ENCODE measurements at places on chromosomes 3 and 15.
A peak's percentile ranks its signal among the peaks of the same experiment; 100 is the strongest.

DNA sequence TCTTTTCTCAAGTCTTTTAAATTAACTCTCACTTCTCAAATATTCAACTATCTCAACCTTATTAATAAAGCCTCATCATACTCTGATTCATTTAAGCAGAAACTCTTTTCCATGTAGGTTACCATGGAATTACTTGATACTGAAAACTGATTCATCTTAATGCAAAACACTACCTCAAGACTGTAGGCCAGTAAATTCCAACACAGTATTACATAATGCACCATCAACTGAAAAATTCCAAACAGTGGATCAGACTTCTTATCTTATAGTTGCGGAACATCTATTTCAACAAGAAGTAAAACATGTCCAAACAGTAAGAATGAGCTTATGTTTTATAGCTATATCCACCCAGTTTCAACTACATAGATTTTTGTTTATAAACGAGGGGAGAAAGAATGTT, 124.5 kb downstream of the PEAK1 start:
- no peak for DNase-seq

DNA sequence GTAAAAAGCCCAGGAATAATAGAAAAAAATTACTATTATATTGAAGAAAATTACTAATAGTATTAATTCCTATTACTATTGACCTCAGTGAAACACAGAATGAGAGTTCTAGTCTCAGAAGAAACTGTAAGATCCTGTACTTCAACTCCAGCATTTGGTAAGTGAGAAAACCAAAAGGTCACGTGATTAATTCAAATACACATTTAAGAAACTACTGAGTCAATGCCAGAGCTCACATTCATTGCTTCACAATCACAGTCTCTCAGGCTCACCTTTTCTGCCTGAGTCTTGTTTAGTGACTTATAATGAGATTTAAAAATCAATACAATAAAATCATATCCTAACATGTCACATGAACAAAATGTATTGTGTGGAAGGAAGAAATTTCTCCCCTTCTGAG, 556.1 kb downstream of the FGF12 start:
- DNase-seq: no peak

- DNase-seq: no peak
Measured at GRCh38 chr3:129820587-129820986, 72.9 kb downstream of the TMCC1 start.

GRCh38 chr3:124351430-124352148, 359.7 kb upstream of the ROPN1 start:
- DNase-seq: peak; percentile 50

DNA sequence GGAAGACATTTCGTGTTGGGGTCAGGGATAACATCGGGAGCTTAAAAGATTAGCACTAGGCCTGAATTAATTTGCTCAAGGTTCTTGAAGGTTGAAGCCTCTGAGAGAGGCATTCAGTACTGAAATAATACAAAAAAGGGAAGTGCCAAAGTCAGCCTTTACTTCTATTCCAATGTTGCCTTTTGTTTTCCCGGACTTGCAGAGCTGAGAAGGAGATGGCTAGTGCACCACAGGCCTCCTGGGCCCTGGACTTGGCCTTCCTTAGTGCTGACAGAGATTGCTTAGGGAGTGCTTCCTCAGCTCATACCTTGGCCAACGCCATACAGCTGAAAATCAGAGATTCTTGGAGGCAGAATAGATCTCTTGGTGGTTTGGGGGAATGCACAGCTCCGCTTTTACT, 333.6 kb upstream of the TBL1XR1 start:
- no peak for DNase-seq

- no peak for DNase-seq
Measured at GRCh38 chr15:60574801-60575631, 96.1 kb upstream of the ICE2 start.

GRCh38 chr3:187648177-187648576, 22.0 kb downstream of the SST start:
- no peak for DNase-seq

GRCh38 chr15:41879321-41879845, 14.5 kb downstream of the SPTBN5 start:
- no peak for DNase-seq

DNA sequence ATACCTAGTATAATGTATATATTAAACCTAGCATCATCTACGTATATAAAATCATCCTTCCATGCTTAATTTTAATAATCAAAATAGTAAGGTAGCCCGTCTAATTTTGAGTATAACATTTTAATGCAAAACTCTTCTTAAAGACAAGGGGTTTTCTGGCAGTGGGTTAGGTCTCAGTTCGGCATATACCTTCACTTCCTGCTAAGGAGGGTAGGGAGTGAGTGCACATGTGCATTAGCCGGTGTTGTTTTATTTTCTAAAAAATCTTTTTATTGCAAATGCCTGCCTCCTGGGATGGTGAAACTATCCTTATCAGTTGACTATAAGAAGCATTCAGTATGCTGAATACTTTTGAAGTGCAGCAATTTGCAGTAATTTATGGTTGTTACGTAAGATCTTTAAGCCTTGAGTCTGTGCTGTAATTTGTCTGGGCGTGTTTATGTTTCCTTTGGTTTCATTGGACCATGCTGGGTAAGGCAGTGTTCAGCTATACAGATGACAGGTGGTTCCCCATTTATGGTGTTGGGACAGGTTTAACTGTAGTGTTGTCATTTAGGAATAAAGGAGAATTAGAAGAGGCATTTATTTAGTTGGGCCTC, 11.7 kb downstream of the ARHGEF26 start:
- DNase-seq: no peak

GRCh38 chr15:35487417-35487816, 58.5 kb downstream of the DPH6 start:
- DNase-seq: no peak

- DNase-seq: no peak
Measured at GRCh38 chr15:43509660-43510199, 7.7 kb upstream of the MAP1A start.

- no peak for DNase-seq
Measured at GRCh38 chr3:150079029-150079739, 108.5 kb upstream of the PFN2 start.

DNA sequence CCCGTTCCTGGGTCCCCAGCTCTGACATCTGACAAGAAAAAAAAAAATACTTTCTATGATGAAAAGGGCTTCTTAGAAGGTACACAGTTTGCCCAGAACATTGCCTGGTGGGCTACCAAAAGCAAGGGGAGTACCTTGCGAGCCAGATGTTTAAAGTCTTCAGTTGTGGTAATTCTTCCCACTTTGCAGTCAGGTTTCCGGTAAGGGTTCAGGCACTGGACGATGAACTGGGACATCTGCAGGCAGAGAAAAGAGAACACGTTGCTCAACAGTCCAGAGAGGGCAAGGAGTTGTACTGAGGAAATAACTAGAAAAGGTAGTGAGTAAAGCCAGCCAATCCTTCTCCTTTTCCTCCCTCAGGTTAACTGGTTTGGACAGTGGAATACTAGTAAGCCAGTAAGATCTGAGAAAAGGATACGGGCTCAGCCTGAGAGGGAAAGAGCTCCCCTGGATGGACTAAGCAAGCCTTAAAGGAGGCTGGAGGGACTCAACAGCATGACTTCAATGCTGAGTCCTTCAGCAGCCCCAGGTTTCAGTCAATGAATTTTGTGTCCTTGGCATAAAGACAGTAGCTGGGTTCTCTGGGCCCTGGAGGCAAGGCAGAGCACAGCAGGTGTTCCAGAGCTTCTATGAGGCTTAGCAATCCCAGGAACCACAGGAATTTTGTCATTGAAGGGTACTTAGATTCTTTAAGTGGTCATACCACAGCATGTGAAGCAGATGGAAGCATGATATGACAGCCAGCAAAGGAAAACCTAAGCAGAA, 38.2 kb downstream of the NBEAL2 start:
- DNase-seq: no peak

DNA sequence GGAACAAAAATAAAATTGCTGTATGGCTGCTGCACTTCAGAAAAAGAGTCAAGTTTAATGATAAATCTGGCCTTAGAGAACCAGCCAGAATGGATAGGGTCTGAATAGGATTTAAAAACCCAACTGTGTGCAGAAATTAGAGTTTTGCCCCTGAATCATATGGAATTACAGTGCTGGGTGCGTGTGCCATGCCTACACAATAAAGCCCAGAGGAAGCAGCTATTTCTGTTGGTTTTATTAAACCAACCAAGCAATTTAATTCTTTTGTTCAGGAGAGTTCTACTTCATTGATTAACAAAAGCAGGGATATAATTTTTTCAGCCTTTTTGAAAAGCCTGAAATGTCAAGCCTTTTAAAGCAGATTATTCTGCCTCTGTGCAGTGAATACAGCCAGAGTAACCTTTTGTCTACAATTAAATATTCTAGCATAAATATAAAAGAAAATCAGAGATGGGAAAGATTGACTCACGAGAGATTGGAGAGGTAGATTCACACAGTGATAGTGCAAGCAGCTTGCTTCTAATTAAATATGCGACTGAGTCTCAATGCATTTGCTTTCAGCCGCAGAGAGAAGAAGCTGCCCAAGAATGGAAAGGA, 66.7 kb upstream of the DNAJC19 start:
- no peak for DNase-seq

- no peak for DNase-seq
Measured at GRCh38 chr3:34015204-34016142, 217.0 kb downstream of the PDCD6IP start.

GRCh38 chr3:96483781-96484180, 330.6 kb upstream of the EPHA6 start:
- DNase-seq: no peak

GRCh38 chr3:99534951-99535704, 103.3 kb upstream of the COL8A1 start:
- no peak for DNase-seq

GRCh38 chr3:36895496-36896409, 49.1 kb downstream of the TRANK1 start:
- DNase-seq: no peak

DNA sequence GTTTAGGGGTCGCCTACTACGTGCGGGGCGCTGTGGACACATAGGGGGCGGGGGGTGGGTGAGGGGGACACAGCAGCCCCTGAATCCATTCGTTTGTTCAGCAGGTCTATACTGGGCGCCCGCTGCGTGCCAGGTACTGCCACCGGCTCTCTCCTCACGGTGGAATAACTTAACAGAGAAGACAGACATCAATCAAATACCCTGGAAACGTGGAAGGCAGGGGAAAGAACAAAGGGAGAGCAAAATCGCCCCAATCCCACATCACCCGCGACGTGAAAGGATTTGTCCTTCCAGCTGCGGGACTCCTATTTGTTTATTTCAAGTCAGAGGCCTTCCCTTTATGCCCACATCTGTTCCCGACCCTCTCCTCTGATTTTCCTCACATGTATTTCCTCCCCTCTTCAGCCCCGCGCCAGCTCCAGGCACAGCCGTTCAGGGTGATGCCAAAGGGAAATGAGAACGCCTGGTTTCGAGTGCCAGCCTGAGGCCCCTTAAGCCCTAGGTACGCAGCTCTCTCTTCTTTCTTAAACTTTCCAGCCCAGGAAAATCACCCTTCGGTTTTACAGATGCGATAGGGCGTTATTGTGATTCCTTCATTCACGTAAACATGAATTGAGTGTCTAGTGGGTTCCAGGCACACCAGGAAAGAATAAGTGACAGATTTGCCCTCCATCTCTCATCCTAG, 726 bp upstream of the PROK2 start:
- DNase-seq: no peak

- no peak for DNase-seq
Measured at GRCh38 chr3:123335007-123335670, 113.8 kb downstream of the ADCY5 start.

GRCh38 chr3:127411083-127411727, 123.4 kb upstream of the PRR20G start:
- no peak for DNase-seq

DNA sequence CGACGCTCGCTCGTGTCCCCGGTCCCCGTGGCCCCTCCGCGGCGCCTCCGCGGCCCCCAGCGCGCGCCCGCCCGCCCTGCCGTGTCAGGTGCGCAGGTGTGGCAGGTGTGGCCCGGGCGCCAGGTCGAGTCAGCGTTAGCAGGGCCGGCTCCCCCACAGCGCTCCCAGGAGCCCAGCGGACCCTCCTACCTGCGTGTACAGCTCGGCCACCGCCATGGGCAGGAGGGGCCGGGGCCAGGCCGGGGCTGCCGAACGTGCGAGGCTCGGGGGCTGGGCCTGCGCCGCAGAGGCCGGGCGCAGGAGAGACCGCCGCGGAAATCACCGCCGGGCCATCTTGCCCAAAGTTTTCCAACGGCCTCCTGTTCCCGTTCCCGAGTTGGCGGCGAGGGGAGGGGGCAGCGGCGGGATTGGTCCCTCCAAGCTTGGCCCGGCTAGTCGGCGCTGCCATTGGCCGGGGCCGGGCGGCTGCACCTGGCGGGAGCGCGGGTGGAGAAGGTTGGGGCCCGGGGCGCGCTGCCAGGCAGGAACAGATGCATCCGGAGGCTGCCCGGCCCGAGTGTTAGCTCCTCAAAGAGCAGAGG, at the start of gene MYO5C:
TSS of gene MYO5C (minus strand) at position 384 of the 581 bp plus-strand sequence. CDS start at position 216, 168 bp downstream.
- peak; percentile 21 for DNase-seq

DNA sequence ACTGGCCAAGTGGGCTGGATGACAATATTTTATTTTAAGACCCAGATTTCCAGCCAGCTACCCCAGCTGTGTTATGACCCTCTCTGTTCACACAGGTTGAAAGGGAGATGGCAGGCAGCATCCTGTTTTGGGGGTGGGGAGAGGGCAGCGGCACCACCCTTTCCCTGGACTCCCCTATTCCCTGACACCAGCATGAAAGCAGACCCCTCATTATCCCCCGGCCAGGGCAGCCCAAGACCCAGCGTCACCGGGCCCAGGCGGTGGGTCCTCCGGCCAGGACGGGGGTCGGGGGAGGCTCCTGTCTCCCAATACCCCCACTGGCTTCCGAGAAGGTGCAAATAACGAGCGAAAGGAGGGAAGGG, 127.6 kb upstream of the MEF2A start:
- DNase-seq: no peak

DNA sequence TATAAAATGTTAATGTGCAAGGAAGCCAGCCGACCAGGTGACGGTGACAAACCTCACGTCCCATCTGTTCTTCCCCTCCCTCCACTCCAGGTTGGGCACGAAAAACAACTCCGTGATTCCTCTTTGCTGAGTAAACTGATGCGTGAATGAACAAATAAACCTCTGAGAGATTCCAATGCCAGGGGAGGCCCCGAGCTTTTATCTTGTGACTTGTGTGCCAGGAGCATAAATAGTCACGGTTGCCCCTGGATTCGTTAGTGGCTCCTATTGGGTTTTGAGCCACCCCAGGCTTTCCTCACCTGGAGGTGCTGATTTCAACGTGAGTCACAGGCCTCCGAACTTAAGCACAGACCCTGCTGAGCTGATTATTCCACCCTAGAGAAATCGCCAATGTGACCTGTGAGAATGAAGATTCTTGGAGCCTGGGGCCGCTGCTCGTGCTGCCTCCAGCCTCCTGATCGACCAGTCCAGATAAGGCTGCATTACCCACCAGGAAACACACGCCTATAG, 119.2 kb downstream of the SHQ1 start:
- DNase-seq: no peak

DNA sequence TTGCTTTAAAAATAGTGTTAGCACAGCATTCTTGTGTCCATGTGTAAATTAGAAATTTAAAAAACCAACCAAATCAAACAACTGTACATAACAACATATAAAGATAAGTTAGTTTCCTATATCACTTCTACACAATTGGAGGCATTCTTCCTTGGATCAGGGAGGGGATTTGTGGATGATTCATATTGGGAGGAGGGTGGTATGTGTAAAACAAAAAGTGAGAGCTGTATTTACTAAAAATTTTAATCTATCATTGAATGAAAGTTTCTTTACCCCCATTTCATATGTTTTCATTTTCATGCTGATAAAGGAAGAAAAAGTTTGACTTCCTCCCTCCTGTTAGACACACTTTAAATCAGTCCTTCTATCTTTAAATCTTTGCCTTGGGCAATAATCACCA, 325.0 kb downstream of the SATB1 start:
- DNase-seq: no peak

GRCh38 chr3:36477655-36478054, 97.4 kb downstream of the STAC start:
- DNase-seq: no peak

Measured in nucleus accumbens (tissue), 56 donors.